ENCODE measurements at places on chromosomes 4 and X. TPM values are rescaled to one million over a fixed set of nuclear protein-coding genes. Genes with fewer than 3 reads are reported as not detected.

- DNase-seq: no peak
Measured at GRCh38 chr4:167779280-167779679, 313.1 kb upstream of the ANXA10 start.

GRCh38 chr4:125732632-125733031, 417.9 kb downstream of the FAT4 start:
- no peak for DNase-seq

GRCh38 chr4:153418558-153418957, 47.6 kb upstream of the TMEM131L start:
- peak; percentile 43 for DNase-seq

Gene N4BP2
- 17.8 TPM for total RNA-seq

Gene PLS3
- total RNA-seq: not detected

Gene STPG2
- total RNA-seq: not detected

Gene AFM
- total RNA-seq: not detected

Gene PRR32
- total RNA-seq: not detected

Gene ZXDB
- total RNA-seq: 7.4 TPM

Gene ASMT
- total RNA-seq: not detected

Gene LRCH2
- not detected for total RNA-seq

Gene MAGEA4
- total RNA-seq: not detected

All from OCI-LY7 (cell line).